T-helper 1 cell (primary cell): ENCODE measurements at places on chromosomes 2 and 18.

DNA sequence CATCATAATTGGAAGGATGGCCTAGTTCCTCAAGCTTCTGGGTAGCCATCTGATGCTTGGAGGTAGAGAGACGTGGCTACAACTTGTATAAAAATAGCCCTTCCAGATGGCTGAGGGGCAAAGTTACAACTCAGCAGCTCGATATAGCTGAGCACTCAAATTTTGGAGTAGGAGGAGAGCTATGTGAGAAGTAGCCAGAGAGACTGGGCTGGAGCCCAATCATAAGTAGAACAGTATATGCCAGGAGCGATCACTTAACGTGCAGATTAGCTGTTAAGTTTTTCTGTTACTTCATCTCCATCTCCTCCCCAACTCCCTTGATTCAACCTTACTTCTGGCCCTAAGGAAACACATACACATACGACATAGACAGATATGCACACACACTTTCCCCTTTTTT is 28.8 kb downstream of the CNRIP1 start:
- DNase-seq, result no peak

DNA sequence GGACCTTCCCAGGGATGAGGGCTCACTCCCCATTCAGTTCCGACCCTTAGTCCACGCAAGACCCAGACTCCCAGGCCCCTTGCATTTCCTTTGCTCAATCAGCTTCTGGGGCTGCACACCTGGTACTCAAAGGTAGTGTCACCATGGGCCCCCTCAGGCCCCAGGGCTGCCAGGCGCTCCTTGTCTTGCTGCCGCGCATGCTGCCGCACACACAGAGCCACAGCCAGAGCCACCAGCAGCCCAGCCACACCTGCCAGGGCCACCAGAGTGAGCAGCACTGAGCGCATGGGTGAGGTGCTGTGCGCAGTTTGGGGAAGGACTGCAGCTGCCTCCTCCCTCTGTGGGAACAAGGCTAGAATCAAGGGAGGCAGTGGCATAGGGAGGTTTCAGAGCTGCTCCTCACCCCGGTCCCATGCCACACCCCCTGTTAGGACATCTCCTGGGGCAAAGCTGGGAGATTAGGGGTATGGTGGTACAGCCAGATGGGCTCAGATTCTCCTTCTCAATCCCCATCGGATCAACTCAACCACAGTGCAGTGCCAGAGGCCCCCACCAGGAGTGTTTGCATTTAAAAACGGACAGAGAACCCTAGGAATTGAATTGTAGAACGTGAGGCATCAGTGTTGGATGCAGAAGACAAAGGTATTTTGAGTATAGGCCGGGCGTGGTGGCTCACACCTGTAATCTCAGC is 11.3 kb downstream of the PTPRN start:
- DNase-seq, result no peak

DNA sequence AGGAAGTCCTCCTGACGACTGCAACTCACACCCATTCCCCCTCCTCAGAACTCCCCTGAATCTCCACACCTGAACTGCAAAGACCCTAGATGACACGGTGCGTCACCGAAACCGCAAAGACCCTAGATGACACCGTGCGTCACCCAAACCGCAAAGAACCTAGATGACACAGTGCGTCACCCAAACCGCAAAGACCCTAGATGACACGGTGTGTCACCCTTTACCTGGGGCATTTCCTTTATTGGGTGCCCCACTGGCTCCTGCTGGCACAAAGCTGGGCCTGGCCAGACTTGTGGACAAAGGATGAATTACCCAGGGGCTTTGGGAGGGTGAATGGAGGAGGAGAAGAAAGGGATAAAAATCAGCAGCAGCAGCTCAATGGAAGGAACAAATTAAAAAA is 123.8 kb downstream of the CELF4 start:
- DNase-seq, result no peak

- DNase-seq, result no peak
Observed at GRCh38 chr2:68692511-68692910, 42.1 kb upstream of the ARHGAP25 start.

GRCh38 chr2:20103530-20103929 is 52.1 kb upstream of the LAPTM4A start:
- no peak for DNase-seq

DNA sequence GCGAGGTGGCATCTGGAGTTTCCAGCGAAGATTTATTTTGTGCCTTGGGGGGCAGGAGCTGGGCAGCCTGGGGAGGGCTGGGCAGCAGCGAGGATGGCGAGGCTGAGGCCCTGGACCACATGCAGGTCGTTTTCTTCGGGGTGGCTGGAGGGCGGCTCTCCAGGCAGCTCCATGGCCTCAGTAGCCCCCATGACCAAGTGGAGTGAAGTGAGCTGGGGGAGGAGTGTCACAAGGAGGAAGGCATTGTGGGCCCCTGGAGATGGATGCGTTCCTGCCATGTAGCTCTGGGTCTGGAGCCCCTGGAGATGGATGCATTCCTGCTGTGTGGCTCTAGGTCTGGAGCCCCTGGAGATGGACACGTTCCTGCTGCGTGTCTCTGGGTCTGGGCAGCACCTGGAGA is 40.4 kb downstream of the SH3BP4 start:
- DNase-seq, result no peak

- no peak for DNase-seq
Observed at GRCh38 chr18:57038395-57038794, 108.5 kb upstream of the BOD1L2 start.

GRCh38 chr2:11530864-11531465 is 2.9 kb upstream of the GREB1 start:
- no peak for DNase-seq

GRCh38 chr2:30213907-30214463 is 17.3 kb upstream of the LBH start:
- DNase-seq, result no peak

GRCh38 chr18:41805341-41805740 is 149.7 kb upstream of the PIK3C3 start:
- DNase-seq, result no peak

DNA sequence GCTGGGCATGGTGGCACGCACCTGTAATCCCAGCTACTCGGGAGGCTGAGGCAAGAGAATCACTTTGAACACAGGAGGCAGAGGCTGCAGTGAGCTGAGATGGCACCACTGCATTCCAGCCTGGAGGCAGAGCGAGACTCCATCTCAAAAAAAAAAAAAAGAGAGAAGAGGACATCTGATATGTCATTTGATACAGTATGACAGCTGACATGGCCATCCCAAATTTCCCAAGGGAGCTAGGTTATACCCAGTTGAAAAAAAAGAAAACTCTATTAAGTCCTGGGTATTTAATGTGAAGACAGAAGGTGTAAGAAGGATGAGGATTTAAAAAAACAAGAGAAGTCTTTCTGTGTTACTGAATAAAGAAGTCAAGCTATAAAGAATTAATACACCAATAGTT is 23.3 kb downstream of the CLASP1 start:
- DNase-seq, result no peak

GRCh38 chr2:120675460-120676130 is 60.1 kb upstream of the GLI2 start:
- DNase-seq, result no peak

- DNase-seq, result no peak
Observed at GRCh38 chr18:30527917-30528316, 514.6 kb downstream of the DSC3 start.

GRCh38 chr18:28175930-28176697 is 816 bp downstream of the CDH2 start:
- DNase-seq, result no peak

DNA sequence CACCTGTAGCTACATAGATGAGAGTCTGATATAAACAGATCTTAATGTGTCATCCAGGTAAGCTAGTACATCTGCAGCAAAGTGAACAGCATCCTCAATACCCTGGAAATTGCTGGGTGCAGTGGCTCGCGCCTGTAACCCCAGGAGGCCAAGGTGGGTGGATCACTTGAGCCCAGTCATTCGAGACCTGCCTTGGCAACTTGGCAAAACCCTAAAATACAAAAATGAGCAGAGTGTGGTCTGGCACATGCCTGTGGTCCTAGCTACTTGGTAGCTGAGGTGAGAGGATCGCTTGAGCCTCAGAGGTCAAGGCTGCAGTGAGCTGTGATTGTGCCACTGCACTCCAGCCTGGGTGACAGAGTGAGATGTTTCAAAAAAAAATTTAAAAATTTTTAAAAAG is 233.9 kb upstream of the SP5 start:
- no peak for DNase-seq

DNA sequence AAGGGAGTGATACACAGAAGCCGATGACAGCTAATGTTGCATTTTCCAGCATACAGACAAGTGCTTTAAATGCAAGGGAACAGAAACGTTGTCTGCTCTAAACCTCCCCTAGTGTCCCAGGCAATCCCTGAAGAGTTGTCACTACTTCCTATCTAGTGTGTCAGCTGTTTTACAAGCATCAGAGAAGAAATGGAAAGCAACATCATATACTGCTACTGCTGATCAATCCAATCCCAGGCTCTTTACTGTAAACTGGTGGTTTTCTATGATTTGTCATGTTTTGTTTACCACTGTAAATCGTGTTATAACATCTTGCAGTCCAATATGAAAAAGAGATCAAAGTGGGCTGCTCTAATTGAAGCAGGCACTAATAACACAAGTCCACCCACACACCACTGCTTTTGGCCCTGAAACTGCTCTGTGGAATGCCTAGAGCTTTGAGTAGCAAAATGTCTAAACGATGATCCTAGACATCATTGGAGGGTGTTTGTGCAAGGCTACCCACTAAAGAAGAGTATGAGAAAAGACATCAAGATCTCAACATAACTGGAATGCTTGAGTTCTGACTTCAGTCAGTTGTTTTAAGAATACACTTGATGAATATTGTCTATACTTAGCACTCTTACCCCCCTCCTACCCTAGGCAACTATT is 18.1 kb upstream of the ROCK1 start:
- no peak for DNase-seq

DNA sequence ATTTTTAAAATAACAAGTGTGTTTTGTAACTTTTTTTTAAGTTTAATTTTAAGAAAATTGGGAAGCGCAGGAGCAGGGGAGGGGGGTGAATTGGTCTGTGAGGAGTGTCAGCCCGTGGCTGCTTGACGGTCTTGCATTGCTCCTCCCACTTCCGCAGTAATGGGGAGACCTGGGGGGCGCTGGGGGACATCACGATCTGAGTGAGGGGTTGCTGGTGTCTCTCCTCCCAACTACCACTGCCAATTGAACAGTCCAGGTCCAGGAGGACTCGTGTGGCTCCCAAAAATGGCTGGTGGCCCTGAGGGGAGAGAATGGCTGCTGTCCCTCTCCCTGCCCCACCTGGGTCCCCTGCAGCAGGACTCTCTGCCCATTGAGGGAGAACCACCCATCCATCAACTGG is 57.4 kb upstream of the SMAD7 start:
- DNase-seq, result no peak

- no peak for DNase-seq
Observed at GRCh38 chr2:10864251-10864650, 47.5 kb upstream of the KCNF1 start.

DNA sequence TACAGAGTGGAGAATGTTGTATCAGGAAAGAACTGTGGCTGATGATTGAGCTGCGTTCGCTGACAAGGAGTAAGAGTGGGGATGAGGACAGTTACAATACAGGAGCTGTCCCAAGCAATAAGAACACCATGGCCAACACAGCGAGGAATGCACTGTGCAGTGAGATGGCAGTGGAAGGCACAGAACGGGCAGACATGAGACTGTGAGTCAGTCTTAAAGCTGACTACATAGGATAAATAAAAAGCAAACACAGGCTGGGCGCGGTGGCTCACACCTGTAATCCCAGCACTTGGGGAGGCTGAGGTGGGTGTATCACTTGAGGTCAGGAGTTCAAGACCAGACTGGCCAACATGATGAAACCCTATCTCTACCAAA is 89.8 kb downstream of the CABYR start:
- no peak for DNase-seq

- DNase-seq, result no peak
Observed at GRCh38 chr18:46711444-46711863, 45.4 kb downstream of the ST8SIA5 start.

- DNase-seq, result no peak
Observed at GRCh38 chr18:55149994-55150393, 190.7 kb upstream of the CCDC68 start.

- no peak for DNase-seq
Observed at GRCh38 chr2:202361108-202361507, 15.0 kb upstream of the BMPR2 start.

GRCh38 chr2:71462641-71463341 is 9.4 kb downstream of the DYSF start:
- no peak for DNase-seq

DNA sequence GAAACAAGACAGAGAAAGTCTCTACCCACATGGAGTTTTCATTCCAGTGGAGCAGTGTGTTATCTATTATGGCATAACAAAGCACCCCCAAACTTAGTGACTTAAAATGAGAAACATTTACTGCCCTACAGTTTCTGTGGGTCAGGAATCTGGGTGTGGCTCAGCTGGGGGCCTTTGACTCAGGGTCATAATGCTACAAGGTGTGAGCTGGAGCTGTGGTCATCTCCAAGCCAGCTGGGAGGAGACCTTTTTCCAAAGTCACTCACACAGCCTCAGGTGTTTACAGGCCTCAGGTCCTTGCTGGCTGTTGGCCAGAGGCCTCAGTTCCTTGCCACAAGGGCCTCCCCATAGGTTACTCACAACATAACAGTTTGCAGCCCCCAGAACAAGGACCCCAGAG is 169.2 kb downstream of the ETAA1 start:
- DNase-seq, result no peak
